RKO (cell line): ENCODE measurements at places on chromosomes 12 and 14.

GRCh38 chr12:125151284-125151683, 86.0 kb downstream of the AACS start:
- no peak for DNase-seq

DNA sequence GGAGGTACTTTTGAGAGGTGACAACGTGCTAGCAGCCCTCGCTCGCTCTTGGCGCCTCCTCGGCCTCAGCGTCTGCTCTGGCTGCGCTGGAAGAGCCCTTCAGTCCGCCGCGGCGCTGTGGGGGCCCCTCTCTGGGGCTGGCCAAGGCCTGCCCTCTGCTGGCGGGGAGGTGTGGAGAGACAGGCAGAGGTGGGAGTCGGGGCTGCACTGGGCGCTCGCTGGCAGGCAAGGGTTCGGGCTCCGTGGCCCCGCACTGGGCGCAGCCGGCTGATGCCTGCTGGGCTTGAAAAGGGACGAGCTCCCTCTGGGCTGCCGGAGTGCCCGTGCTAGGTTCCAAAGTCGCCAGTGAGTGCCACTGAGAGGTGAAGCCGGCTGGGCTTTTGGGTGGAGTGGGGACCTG, 580.0 kb downstream of the DIO2 start:
- DNase-seq: no peak

DNA sequence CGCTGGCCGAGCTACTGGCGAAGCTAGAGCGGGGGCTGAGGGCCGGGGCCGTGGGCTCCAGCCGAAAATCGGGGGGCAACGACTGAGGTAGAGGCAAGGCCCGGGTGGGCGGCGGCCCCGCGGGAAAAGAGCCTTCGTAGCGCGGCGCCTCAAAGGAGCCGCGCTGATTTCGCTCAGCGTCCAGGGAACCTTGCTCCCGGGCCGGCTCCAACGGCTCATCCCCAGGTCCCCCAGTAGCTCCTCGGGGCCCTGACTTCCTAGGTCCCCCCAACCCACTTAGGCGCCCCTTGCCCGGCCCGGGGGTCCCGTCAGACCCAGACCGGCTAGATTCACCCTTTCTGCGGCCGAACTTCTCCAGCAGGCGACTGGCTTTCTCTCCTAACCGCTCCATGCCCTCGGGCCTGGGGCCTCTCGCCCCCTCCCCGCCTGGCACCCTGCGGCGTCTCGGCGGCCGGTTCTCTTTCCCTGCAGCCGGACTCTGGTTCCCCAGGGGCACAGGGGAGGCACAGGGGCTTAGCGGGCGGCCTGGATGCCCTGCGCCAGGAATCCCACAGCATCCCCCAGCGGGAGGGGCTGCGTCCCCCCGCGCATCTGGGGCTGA, 375 bp downstream of the AJUBA start:
- DNase-seq: no peak

DNA sequence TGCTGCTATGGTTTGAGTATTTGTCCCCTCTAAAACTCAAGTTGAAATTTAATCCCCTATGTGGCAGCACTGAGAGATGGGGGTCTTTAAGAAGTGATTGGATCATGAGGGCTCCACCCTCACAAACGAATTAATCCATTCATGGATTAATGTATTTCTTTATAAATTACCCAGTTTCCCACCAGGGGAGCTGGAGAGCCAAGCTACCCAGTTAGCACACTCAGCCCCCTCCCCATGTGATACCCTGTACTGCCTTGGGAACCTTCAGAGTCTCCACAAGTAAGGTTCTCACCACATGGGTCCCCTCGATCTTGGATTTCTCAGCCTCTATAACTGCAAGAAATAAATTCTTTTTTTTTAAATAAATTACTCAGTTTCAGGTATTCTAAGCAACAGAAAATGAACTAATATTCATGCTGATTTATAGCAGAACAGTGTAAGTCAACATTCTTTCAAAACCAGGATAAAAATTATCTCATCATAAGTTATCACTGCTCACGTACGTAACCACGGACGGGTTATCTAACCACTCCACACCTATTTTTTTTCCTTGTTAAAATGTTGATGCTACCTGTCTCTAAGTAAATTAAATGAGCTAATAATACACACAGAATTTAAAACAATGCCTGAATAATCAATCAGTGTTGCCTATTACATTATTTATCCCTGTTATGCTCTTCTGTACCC, 3.6 kb downstream of the NAP1L1 start:
- no peak for DNase-seq

DNA sequence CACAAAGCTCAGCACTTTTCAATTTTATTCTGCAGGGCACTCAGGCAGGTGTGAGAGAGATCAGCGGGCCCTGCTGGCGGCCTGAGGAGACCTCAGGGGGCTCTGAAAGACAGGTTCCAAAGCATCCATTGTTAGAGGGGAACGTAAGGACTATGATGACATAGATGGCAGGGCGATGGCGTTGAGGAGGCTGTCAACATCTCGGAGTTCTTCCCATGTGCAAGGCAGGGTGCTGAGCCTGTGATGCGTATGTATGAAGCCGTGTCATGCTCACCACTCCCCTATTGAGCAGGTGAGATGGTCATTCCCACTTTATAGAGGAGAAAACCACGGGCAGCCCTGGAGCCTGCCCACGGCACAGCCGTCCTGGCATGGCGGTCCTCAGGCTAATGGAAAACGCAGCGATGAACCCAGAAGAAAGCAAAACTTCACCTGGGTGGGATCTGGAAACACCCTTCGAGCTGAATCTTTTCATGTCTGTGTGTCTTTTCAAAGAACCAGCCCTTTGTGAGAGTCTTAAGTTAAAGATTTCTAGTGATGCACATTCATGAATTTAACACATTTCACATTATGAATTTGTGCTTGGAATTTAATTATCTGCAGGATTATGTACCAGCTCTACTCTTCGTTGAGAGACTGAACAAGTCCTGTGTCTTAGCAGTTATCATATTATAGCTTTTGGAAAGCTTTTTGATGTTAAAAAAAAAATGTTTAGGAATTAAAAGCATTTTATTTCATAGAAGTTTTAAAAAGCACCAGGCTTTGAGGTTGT, 64.7 kb downstream of the RIMBP2 start:
- no peak for DNase-seq

GRCh38 chr12:51971679-51972421, 20.4 kb downstream of the ACVR1B start:
- DNase-seq: no peak

GRCh38 chr12:15240898-15241297, 19.7 kb upstream of the RERG start:
- no peak for DNase-seq

DNA sequence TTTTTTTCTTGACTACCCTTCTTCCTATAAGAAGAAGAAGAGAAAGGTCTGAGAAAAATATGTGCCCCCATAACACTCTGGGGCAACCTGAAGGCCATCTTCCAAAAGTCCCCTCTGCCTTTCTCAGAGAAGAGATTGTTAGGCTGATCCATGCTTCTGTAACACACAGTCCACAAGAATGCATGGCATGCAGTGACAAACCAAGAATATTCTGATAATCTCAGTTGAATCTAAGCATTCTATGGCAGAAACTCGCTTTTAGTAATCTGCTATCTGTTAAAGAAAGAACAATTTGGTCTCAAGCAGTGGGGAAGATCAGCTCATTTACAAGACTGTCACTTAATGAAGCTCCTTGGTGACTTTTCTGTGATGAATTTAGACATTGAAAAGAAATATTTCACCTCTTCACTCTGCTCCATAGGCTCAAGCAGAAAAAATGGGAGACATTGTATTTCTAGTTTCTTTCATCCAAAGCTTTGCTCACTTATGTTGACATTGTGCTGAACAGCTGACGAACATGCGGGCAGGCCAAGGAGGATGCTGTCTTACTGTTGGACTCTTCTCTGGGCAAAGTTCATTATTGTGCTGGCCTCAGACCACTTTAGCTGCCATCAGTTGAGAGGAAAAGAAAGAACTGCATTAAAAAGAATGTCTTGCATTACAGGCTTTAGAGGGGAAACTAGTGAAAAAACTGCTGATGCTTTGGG, 957.1 kb downstream of the DIO2 start:
- no peak for DNase-seq

DNA sequence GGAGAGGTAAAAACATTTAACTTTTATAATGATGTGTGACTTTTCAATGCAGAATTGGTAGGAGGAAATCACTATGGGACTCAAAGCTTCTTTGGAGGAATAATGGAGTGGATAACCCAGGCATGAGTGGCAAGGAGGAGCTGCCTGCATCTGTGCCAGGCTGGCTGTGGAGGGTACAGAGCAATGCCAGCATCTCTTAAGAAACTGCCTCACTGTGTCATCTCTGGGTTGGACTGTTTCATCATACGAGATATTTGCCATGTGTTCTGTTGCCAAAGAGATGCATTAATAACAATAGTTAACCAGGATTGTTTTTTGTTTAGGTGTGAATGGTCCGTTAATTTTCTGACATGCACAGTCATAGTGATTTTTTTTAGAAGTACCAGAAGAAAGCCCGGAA, 183.7 kb upstream of the NTF3 start:
- no peak for DNase-seq

DNA sequence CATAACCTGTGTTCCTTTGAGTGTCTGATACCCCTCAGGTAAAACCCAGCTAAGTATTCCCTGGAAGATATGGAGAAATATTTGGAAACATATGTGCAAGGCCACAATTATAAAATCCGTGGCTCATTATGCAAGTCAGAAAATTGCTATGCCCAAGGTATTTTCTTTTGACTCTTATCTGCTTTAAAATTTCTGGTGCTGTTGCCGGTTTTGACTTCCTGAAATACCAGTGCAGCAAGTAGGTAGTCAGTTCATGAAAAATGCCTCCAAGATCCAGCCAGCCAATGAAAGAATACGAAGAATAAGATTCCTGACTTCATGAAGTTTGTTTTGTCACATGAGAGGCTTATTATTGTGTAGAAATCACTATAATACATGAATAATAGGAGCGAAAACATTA, 20.2 kb upstream of the FUT8 start:
- DNase-seq: no peak

DNA sequence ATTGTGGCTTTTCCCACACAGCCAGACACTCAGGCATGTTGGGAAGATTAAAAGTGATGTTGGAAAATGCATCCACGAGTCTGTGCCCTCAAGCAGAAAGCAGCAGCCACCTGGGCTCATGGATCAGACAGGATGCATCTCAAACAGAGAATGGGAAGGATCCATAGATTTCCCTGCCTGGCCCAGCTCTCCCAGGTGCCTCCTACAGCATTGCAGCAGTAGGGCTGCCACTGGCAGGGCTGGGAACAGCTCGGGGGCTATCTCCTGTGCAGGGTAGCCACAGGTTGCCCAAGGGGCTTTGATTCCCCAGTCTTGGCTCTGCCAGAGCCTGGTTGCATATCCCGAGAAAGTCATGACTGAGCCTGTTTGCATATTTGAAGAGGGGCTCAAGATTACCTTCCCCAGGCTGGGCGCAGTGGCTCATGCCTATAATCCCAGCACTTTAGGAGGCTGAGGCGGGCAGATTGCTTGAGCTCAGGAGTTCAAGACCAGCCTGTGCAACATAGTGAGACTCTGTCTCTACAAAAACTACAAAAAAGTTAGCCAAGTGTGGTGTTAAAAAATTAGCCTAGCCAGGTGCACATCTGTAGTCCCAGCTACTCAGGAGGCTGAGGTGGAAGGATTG, 19.5 kb downstream of the C14orf132 start:
- DNase-seq: no peak

DNA sequence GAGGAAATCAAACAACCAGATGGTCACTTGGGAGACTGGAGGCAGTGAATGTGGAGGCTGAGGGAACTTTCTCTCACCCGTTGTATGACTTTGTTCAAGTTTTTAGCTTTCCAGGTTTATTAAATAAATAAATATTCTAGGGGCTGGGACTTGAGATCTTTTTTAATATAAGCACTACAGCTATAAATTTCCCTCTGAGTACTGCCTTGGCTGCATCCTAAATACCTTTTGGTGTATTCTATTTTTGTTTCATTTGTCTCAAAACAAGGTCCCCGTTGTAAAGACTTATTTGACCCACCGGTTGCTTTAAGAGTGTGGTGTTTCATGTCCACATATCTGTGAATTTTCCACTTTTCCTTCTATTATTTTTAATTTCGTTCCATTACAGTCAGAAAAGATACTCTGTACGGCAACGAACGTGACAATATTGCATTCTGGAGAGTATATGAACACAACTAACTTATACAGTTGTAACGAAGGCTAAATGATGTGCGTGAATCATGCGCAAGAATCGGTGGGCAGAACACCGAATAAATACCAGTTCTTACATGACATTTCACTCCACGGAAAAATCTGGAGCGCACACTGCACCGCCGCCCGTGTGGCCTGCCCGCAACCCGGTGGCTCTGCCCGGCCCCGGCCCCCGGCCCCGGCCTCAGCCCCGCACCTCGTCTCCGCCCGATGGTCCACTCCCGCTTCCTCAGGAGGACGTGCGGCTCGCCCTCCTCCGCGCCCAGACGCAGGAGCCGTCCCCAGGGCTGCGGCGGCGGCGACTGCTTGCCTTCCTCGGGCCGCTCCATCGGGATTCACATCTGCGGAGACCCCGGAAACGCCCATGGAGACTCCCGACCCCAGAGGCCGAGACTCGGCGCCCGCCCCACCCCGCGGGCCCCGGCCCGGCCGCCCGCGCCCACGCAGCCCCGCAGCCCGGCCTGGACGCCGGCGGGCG, 602 bp downstream of the CHFR start:
- DNase-seq: no peak

DNA sequence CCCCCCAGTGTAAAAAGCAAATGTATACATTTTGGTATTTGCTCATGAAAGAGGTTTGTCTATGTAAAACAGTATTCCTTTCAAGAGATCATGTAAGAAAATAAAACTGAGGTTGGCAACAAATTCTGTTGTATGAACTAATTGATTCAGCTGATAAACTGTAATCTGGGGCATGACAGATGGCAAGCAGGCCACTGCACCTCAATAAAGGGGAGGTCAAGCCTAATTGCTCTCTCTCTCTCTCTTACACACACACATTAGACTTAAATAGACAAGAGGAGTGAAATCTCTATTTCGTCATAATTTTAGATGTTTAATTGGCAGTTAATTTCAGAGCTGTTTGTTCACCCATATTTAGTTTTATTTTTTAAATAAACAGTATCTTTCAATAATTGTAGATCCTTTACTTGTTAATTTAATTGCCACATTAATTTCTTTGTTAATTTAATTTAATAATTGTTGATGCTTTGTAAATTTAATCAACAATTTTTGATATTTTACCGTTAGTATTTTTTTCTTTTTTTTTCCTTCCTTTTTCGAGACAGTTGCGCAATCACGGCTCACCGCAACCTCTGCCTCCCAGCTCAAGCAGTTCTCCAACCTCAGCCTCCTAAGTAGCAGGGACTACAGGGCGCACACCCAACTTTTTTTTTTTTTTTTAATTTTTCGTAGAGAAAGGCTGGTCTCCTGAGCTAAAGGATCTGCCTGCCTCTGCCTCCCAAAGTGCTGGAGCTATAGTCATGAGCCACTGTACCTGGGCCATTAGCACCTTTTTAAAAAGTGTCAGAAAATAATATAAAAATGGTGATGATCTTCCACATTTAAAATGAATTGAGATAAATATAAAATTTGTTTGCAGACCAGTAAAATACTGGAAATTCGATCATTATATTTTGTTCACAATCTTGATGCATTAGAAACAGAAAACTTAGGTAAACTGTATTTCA, 577.7 kb downstream of the SLC16A7 start:
- no peak for DNase-seq

DNA sequence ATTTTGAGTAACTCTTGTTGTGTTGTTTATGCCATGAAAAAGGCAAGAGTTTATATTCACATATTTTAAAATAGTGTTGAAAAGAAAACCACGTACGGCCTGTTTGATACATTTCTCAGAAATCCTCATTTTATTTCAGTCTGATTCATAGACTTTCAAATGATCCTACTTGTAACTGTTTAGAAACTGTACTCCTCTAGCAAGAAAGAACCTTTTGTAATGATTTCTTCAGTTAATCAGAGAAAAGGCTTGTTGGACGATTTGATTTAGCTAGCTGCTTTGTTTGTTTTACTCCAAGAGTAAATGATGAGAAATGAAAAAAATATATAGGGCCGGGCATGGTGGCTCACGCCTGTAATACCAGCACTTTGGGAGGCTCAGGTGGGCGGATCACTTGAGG, 17.2 kb downstream of the FBXO34 start:
- DNase-seq: no peak
